ENCODE measurements at places on chromosomes 16 and 17.

- no peak for DNase-seq
Measured at GRCh38 chr17:58944166-58944565, 162.5 kb downstream of the TRIM37 start.

DNA sequence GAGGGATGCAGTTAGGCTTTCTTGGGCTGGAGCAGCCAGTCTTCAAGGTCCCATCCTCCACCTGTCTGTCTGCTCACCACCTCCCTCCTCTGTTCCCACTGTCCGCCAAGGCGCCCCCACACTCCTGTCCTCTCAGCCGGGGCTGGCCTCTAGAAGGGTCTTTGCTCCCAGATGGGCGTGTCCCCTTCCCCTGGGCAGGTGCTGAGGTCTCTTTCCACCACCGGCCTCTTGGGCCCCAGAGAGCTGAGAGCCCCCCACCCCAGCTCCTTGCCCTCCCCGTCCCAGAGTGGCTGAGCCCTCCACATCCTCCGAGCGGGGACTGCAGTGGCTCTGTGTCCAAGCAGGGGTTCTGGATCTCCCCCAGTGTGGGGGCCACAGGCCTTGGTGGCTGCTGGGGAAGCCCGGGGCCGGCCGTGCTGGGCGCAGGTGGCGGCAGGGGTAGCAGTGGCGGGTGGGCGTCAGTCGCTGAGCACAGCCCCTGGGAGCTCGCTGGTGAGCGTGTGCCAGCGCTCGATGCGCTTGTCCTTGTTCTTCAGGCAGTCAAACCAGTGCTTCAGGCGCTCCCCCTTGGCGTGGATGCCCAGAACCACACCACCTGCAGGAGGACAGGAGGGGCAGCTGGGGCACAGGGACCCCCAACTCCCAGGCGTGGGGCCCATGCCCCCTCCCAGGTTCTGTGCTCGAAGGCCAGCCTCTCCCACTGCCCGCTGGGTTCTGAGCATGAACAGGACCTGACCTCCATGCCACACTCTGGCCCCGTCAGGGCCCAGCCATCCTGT lies 9.8 kb downstream of the SCGB1C2 start:
- no peak for DNase-seq

- DNase-seq: no peak
Measured at GRCh38 chr17:44304651-44305050, 3.8 kb upstream of the RUNDC3A start.

DNA sequence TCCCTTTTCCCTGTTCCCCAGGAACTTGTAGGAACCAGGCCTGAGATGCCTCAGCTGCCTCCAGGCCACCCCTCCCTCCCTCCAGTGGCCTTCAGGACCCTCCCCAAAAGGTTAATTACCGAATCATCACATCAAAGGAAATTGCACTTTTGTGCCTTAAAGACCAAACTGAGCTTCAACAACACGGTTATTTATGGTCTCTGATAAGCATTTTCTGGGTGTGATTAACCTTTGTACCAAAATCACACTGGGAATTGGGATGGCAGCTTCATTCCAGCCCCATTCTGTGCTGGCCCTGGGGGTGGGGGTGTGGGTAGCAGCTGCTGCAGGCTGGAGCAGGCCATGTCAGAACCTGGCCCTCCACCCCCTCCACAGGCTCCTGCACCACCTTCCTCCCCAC lies 16.7 kb downstream of the CRHR1 start:
- no peak for DNase-seq

DNA sequence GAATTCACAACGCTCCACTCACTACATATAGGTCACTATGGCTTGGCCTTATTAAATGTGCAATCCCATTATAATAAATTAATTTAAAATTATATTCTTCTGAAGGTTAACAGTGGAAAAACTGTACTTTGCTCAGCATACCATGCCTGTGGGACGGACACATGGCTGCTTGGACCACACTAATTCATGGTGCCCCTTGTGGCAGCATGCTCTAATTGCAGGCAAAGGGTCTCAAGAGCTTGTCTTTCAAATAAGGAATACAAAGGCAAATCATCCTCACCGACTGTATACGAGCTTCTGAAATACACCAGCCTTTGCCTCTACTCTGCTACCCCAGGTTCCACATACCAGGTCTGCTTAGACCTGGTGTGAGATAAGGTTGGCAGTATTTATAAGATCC lies 11.7 kb downstream of the SMPD3 start:
- no peak for DNase-seq

DNA sequence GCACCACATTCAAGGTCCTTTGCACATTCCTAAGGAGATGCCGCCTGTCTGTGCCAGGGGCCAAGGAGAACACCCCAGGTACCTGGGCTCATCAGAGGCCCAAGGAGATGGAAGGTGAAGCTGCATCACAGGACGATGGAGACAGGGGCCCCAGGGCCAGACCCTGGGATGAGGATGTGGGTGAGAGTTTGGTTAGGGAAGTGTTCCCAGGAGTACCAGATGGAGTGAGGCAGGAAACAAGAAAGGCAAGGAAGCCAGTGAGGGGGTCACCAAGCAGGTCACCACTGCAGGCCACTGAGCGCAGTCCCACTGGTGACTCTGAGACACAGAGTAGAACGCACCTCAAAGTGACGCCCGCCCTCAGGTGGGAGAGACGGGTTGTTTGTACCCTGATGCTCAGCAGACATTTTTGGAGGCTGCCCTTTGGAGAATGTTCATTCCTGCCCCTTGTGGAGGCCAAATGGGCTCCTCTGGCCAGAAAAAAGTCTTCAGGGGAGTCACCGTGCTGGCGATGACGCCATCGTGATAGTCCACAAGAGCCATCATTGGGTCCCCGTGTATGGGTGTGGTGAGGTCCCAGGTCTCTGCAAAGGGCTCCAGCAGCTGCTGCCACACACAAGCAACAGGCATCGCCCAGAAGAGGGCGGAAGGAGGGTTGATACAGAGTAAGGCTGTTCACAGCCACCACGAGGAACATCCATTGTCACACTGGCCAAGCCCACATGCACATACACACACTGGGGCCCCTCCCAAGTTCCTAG lies 57.5 kb downstream of the BEAN1 start:
- no peak for DNase-seq

DNA sequence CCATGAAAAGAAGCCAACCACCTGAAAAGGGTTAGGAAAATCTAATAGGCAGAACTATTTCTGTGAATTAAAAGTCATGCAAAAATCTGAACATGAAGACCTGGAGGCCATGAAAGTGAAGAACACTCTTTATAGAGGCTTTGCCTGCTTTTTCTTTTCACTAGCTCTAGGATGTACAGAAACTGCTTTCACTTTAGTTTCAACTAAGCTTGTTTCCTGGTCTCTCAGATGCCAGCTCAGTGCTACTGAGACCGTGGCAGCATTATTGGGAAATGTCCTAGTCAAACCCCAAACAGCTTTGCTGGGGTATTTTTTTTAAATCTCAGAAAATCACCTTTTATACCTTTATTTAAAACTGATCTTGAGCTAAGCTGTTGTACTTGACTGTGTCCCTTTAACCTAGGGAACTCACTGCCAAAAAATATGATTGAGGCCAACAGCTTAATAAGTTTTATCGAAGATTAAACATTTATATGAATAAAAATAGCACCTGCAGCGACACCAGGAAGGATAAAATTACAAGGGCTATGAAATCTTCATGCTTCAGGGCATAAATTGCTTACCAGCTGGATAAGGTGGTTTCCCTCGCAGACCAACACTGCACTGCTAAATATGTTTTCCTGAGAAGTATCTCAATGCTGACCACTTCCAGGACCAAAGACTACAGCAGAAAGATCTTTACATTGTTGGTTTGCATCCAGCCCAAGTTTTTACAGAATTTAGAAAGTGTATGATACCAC lies 621.8 kb upstream of the ZFHX3 start:
- DNase-seq: no peak

- no peak for DNase-seq
Measured at GRCh38 chr17:75345514-75346167, 56.4 kb upstream of the SLC25A19 start.

DNA sequence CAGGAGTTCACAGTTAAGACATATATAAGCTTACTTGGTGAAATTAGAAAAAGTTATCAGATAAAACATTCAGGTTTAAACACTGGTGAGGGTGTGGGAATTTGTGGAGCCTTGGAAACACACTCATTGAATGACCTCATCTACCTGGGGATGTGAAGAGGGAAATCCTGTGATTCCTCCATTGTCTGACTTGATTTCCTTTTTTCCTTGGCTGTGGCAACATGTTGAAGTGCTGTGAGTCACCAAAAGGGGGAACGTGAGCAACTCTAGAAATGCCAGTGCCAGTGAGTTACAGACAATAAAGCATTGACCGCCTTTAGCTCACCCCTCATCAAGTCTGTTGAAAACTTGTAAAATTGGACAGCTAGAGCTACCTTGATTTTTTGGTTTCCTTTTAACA lies 1.8 kb downstream of the HMOX2 start:
- no peak for DNase-seq

- DNase-seq: no peak
Measured at GRCh38 chr17:7293159-7293558, 1.3 kb downstream of the YBX2 start.

GRCh38 chr17:30253312-30253711 lies 17.8 kb upstream of the SLC6A4 start:
- no peak for DNase-seq

- DNase-seq: peak; percentile 88
Measured at GRCh38 chr17:81365601-81366585, 29.4 kb upstream of the BAHCC1 start.

- DNase-seq: no peak
Measured at GRCh38 chr17:3866276-3866675, 20.2 kb upstream of the NCBP3 start.

- DNase-seq: no peak
Measured at GRCh38 chr17:6023036-6023831, 46.9 kb upstream of the WSCD1 start.

- DNase-seq: no peak
Measured at GRCh38 chr16:11681976-11682654, 13.9 kb downstream of the SNN start.

GRCh38 chr17:82936768-82937171 lies 96.9 kb upstream of the ZNF750 start:
- no peak for DNase-seq

- DNase-seq: no peak
Measured at GRCh38 chr17:4161967-4162305, 18.9 kb downstream of the CYB5D2 start.

GRCh38 chr17:73411313-73411747 lies 99.5 kb upstream of the CDC42EP4 start:
- no peak for DNase-seq

DNA sequence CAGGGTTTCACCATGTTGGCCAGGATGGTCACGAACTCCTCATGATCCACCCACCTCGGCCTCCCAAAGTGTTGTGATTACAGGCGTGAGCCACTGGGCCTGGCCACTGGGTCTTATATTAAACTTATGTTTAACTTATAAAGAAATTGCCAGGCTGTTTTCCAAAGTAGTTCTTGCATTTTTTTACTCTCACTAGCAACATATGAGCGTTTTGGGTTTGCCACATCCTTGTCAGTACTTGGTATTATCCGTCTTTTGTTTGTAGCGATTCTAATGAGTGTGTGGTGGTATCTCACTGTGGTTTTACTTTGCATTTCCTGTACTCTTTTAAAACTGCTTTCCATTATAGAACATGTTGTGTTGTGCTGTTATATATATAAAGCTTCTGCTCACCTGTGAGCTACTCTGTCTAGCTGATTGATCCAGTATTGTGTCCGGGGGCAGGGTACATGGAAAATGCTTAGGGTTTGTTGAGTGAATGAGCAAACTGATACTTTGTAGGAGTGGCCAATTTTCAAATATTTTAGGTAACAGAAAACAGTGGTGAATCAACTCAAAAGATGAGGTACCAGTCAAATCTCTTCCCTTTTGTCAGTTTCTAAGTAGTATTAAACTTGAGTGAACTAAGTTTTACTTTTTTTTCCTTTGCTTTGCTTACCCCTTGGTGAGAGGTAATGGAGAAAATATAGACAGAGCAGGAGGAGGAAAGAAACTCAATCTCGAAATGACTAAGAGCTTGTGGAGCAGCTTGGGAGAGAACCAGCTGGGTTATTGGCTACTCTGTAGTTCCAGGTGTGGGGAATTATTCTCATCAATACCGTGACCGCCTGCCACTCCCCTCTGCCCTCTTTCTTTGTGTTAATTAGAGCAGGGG lies 75.8 kb downstream of the PITPNC1 start:
- no peak for DNase-seq

GRCh38 chr16:27582883-27583282 lies 32.9 kb downstream of the KATNIP start:
- no peak for DNase-seq

GRCh38 chr16:19888834-19889233 lies 4.2 kb upstream of the GPRC5B start:
- no peak for DNase-seq

All from kidney epithelial cell (primary cell).